LHCN-M2 (cell line): ENCODE measurements at places on chromosomes 5 and 9. TPM values are rescaled to one million over a fixed set of nuclear protein-coding genes. Genes with fewer than 3 reads are reported as not detected.

DCP2 gene
- total RNA-seq, result 12.9 and 14.1 TPM in 2 replicates

BSPRY gene
- total RNA-seq, result not detected in 2 replicates

C5orf15 gene
- 60.3 and 73.4 TPM in 2 replicates for total RNA-seq

ECSCR gene
- total RNA-seq, result 0.19 and 0.40 TPM in 2 replicates

TMED9 gene
- total RNA-seq, result 119 and 136 TPM in 2 replicates

RNF183 gene
- not detected in 2 replicates for total RNA-seq

CDH9 gene
- total RNA-seq, result not detected in 2 replicates

DNA sequence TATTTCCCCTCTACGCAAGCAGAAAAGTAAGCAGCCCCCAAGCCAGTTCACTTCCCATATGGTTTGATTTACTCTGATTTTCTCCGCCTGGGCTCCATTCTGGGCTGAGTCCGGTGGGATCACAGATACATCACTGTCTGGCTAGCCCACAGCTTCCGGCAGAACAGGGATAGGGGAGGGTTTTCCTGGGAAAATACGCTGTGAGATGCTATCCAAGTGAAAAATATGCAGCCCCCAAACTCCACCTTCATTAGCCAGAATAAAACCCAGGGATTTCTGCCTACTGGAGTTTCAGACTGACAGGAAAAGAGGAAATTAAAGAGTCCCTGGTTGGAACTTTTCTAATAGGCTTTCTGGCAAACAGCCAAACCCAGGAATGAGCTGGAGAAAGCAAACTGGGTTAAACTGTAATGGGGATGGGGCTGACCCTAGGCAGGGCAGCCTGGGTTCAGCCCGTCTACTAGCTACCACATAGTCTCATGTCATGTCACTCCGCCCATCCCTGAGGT lies 16.9 kb upstream of the NIPAL4 start:
- DNase-seq, result no peak

DNA sequence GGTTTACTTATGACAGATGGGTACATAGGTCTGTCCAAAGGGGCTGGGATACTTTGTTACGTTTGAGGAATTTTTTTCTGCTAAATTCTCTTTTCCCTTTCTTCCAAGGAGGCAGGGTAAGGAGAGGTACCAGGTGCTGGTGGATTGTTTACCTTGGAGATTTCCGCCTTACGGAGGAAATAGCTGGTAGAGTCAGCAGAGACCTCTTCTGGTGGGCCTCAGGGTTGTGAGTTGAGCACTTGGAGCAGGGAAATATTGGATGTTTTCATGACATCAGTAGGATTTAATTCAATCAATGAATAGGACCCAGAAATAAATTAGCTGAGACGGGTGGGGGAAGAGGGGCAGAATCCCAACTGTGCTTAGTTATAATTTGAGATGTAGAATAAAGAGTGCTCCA lies 60.0 kb upstream of the TAF11L2 start:
- DNase-seq, result no peak

GRCh38 chr9:18063856-18064390 lies 410.0 kb upstream of the ADAMTSL1 start:
- DNase-seq, result no peak

DNA sequence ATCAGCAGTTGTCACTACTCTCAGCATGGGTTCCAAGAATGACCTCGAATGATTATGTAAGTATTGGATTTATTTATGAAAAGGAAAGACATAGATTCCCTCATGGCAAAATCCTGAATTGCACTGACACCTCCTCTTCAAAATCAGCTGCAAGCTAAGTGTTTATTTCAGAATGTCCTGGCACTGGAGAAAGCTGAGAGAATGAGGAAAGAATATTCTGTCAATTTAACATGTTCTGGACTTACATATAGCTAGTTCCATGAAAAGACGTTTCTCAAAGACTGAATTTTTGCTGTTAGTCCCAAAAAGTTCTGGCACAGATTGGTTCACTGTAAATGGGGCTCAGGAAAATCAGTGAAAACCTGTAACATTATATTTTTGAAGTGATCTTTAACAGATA lies 120.3 kb downstream of the NREP start:
- DNase-seq, result no peak

- no peak for DNase-seq
Observed at GRCh38 chr9:89801742-89802670, 197.2 kb downstream of the GADD45G start.

DNA sequence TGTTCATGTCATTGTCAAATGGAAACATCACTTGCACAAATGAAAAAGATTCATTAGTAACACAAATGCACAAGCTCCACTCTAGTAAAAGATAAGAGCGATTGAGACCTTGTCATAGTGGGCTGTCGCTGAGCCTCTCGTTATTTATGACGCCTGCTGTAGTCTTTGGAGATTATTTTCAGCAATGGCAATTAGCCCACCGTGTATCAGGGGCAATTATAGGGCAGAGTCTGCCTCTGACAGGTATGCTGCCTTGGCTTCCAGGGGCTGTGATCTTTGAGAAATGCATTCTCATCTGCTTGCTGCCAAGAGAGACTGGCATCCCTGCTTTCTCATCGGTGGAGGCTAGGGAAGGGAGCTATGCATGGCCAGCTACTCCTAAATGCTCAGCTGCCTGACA lies 426.8 kb upstream of the CLINT1 start:
- no peak for DNase-seq

- DNase-seq, result no peak
Observed at GRCh38 chr5:6631441-6631840, 1.4 kb downstream of the NSUN2 start.

- no peak for DNase-seq
Observed at GRCh38 chr9:6224393-6225154, 9.0 kb downstream of the IL33 start.

DNA sequence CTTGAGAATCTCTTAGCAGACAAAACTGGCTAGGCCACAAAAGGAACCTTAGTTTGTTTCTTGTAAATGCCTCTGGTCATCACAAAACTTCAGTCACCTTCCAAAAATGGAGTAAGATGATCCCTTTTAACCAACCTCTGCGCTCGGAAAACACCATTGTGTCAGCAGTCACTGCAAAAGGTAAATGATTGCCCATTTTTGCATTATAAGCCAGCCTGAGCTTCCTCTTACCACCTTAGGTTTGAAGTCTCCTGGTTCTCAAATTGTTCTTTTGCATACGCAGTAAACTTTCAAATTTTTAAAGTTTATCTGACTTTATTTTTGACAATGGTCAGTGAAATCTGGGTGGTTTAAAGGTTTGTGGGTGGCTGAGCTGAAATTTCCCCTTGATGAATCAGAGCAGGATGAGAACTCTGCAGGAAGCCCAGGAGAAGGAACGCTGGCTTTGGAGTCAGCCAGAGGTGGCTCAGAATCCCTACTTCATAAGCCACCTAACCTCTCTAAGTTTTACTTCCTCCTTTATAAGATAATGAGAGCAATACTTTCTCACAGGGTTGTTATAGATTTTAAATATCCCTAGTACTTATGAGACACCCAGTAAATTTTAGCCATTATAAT lies 131.4 kb downstream of the MED10 start:
- DNase-seq, result no peak

DNA sequence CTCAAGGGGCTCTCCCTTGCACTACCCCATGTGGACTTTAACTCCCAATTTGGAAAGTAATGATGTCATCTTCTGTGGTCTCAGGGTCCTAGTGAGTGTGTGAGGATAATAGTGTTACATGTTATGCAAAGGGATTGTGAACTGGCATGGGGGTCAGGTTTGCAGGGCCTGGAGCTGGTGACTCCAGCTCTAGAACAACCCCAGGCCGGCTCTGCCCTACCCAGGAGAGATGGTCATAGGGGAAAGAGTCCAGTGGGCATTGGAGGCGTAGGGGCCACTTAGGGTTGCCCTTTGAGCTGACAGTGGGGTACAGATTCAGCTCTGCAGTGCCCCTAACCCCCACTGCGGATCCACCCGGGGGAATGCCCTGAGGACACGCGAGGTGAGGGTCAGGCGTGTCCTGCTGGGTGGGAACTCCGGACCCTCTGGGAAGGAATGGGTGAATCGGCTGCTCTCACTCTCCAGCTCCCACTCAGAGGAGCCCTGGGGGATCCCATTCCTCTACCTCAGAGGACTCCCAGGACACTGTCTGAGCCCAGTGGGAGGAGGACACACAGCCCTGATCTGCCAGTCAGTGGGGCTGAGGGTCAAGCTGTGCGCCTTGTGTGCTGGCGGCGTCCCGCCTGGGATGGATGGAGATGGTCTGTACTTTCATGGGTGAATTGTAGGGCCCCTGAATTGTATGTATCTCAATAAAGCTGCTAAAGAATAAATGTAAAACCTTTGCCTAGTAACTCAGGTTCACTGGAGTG lies 2.5 kb upstream of the NKD2 start:
- no peak for DNase-seq

DNA sequence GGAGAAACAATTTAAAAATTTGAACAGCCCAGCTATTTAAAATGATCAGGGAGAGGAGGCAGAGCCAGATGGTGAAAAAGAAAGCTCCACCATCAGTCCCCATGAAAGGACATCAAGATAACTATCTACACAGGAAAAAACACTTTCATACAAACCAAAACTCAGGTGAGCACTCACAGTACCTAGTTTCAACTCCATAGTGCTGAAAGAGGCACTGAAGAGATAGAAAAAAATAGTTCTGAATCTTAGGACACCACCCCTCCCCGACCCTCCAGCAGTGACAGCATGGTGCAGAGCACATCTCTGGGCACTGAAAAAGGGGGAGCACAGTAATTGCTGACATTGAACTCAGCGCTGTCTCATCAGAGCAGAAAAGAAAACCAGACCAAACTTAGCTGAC lies 732.9 kb downstream of the CETN3 start:
- DNase-seq, result no peak

DNA sequence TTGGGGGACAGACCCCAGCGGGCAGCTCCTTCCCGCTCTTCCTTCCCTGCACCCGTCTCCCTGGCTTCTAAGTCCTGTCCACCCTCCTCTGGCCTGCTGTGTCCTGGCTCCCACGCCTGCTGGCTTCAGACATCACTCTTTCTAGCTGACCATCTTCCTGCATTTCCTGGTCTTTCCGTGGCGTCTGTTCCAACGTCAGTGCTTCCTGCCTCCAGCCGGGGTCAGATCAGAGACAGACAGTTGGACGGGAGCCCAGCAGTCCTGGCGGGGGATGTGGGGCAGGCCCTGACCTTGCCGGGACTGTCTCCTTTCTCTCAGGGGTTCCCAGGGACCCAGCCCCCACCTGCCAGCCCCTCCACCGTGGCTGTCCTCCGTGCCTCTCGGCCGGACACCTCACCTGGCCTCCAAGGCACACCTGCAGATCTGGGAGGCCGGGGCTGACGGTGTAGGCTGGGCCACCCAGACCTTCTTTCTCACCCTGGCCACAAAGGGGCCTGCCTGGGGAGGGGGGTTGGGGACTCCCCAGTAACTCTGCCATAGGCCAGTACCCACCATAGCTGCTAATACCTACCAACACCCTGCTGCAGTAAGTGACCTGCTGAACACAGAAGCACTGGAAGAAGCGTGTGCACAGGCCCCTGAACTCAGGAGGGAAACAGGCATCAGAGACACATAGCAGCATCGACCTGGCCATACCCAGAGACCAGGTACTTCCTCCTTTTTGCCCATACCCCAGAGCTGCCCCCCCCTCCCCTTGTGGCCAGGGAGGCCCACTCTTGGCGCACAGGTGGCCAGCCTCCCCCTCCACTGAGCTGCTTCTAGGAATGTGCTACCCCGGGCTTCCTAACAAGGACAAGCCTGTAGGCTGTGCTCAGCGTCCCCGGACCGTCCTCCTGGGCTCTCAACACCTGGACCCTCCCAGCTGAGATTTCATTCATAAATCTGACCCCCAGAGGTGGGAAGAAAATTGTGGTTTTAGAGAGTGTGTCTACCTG lies 5.1 kb downstream of the NRARP start:
- DNase-seq, result no peak

- DNase-seq, result no peak
Observed at GRCh38 chr9:118984607-118985006, 384.6 kb downstream of the BRINP1 start.

DNA sequence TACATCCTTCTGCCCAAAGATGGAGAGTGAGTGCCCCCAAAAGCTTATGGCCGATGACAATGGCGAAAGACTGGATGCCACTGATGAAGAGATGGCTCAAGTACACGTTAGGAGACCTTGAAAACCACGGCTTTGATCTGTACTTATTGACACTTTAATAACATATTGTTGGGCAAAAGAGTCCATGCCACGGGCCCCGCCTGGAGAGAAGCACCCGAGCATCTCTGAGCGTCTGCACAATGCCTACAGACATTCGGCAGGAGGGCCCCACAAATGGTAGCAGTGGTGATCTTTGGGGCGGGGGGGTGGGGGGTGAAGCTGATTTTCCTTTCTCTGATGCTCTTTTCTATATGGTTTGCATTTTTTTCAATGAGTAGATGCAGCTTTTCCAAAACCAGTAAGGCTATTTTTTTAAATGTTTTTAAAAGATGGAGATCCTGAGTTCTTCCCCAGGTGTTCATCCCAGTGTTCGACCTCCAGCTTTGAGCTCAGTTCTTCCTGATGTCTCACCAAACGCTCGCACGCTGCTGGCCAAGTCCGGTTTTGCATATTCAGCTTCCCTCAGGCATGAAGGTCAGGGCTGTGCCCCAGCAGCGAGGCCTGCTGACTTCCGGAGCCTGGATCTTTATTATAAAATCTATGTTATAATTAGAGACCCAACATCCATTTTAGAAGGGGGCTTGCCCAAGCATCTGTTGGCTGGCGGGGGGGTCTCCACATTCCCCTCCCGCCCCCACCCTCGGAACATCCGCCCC lies 34.3 kb upstream of the BARHL1 start:
- no peak for DNase-seq

GRCh38 chr5:173812811-173813550 lies 75.2 kb upstream of the CPEB4 start:
- DNase-seq, result no peak
